Pancreas (tissue), 10 donors: ENCODE measurements at places on chromosomes 4 and X. TPM values are rescaled to one million over a fixed set of nuclear protein-coding genes. Genes with fewer than 3 reads are reported as not detected.

DNA sequence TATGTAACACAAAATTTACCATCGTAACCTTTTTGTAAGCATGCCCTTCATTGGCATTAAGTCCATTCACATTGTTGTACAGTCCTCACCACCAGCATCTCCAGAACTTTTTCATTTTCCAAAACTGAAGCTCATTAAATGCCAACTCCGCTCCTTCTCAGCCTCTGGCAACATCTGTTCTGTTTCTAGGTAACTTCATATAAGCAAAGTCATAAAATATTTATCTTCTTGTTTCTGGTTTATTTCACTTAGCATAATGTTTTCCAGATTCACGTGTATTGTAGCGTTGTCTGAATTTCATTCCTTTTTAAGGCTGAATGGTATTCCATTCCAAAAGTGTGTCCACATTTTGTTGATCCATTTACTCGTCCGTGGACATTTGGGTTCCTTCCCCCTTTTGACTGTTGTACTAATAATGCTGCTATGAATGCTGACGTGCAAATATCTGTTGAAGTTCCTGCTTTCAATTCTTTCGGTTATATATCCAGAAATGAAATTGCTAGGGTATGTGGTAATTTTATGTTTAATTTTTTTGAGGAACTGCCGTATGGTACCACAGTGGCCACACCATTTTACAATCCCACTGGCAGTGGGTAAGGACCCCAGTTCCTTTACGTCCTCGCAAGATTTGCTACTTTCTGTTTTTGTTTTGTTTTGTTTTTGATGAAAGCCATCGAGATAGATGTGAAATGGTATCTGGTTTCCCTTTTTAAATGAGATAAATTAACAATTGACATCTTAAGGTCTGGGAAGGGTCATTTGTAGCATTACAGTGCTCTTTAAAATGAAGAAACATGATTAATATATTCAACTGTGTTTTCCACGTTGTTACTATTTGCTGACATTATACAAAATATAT is 63.4 kb downstream of the PTTG2 start:
- peaks cover 6% of the 10 kb centered on the region for H3K4me1 ChIP-seq
- peaks cover 21% of the 10 kb centered on the region for H3K36me3 ChIP-seq
- H3K27ac ChIP-seq = no peak overlapping the region
- no peak for DNase-seq
- no peaks in the 10 kb centered on the region for H3K27me3 ChIP-seq

- no peak overlapping the region for H3K4me3 ChIP-seq
- H3K4me1 ChIP-seq = no peaks in the 10 kb centered on the region
- DNase-seq = no peak
Measured at GRCh38 chr4:106603471-106603870, 234.9 kb upstream of the GIMD1 start.

- no peak overlapping the region for H3K27ac ChIP-seq
- no peaks in the 10 kb centered on the region for H3K4me1 ChIP-seq
- no peaks in the 10 kb centered on the region for H3K36me3 ChIP-seq
Measured at GRCh38 chr4:123485601-123486000, 89.0 kb downstream of the SPRY1 start.

- no peaks in the 10 kb centered on the region for H3K36me3 ChIP-seq
- H3K4me3 ChIP-seq = no peak overlapping the region
- no peak overlapping the region for H3K27ac ChIP-seq
- H3K27me3 ChIP-seq = no peaks in the 10 kb centered on the region
- H3K4me1 ChIP-seq = no peaks in the 10 kb centered on the region
- DNase-seq = no peak
Measured at GRCh38 chr4:71941001-71941400, 90.8 kb upstream of the NPFFR2 start.

DNA sequence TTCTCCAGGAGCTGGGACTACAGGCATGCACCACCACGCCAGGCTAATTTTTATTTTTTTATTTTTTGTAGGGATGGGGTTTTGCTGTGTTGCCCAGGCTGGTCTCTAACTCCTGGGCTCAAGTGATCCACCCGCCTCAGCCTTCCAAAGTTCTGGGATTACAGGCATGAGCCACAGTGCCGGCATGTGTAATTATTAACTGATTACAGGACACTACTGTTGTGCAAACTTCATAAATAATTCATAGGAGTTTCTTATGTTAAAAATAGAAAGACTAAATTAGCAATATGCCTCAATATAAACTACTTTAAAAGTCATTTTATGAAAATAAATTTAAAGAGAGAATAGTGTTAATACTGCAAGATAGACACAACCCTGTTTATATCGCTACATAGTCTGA is 221.9 kb downstream of the SNCA start:
- no peaks in the 10 kb centered on the region for H3K36me3 ChIP-seq
- no peak for DNase-seq
- H3K4me1 ChIP-seq = no peaks in the 10 kb centered on the region
- H3K4me3 ChIP-seq = no peak overlapping the region

- H3K36me3 ChIP-seq = no peaks in the 10 kb centered on the region
- no peaks in the 10 kb centered on the region for H3K4me1 ChIP-seq
- H3K27me3 ChIP-seq = no peaks in the 10 kb centered on the region
- DNase-seq = no peak
- H3K4me3 ChIP-seq = no peak overlapping the region
Measured at GRCh38 chrX:135396109-135396508, 25.6 kb upstream of the SMIM10L2A start.

DNA sequence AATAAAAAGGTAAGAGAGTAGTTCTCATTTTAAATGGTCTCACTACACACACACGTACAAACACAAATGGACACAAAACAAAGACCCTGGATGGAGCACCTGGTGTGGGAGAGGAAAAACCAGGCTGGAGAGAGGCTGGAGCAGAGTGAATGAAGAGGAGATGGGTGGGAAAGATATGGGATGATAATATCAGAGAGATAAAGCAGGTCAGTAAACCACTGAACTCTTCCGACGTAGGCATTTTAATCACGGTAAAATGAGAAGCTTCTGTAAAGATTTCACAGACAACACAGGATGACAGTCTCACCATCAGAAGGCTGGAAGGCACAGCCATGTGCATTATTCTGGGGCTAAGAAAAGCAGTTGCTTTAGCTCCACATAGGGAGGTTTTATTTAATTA is 532.8 kb downstream of the KCNIP4 start:
- no peak overlapping the region for H3K4me3 ChIP-seq
- no peak for DNase-seq
- H3K27ac ChIP-seq = no peak overlapping the region
- no peaks in the 10 kb centered on the region for H3K4me1 ChIP-seq
- H3K27me3 ChIP-seq = no peaks in the 10 kb centered on the region

The SLITRK4 gene
- total RNA-seq = 0.32 TPM

DNA sequence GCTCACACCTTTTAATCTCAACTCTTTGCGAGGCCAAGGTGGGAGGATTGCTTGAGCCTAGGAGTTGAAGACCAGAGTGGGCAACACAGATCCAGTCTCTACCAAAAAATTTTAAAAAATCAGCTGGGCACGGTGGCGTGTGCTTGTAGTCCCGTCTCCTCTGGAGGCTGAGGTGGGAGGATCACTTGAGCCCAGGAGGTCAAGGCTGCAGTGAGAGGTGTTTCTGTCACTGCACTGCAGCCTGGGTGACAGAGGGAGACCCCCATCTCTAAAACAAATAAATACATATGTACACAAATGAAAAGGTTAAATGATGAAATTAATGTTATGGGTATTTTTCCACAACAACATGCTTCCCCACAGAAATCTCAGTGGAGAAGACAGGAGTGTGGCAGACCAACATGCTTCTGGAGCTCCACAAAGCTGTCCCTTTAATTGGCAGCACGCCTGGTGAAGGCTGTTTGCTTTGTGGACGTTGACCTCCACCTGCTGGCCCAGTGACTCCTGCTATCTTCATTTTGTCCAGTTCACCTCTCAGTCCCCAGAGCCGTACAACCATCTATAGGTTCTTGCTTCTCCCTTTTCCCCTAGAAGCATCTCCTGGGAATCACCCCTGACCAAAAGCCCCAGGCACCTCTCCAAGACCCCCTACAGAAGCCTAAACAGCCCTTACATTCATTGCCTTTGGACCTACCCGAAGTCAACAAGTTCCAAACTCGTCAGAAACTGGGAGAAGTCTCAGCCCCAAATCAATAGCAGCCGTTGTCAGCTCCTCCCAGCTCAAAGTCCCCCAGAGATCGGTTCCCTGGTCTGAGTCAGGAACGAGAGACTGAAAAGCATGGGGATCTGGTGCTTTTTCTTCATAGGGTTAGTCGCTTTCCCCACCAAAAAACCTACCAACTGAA is 36.4 kb upstream of the CD99 start:
- no peak overlapping the region for H3K27ac ChIP-seq
- DNase-seq = peak; percentile 32

The PAGE2B gene
- total RNA-seq = not detected

The INTS6L gene
- total RNA-seq = 1.6 TPM

DNA sequence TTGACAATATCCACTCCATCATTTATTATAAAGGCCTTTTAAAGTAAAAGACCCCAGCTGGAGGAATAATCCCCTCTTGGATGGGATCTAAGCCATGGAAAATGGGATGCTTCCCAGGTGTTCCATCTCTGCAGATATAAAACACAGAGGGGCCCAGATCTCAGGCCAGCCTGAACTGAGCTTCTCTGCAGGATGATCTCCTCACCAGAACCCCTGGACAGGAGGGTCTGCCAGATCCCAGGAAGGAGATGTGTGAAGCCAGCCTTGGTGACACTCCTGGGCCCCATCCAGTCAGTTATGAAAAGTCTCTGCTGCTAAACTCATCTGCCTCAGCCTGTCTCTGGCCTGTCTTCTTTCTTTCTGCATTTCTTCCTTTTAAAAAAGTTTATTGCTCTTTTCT is 56.7 kb downstream of the HTRA3 start:
- no peaks in the 10 kb centered on the region for H3K4me1 ChIP-seq
- no peak overlapping the region for H3K27ac ChIP-seq
- no peaks in the 10 kb centered on the region for H3K36me3 ChIP-seq
- H3K4me3 ChIP-seq = no peak overlapping the region
- no peaks in the 10 kb centered on the region for H3K27me3 ChIP-seq

The ERVMER34-1 gene
- total RNA-seq = 1.7 TPM

The TRIML1 gene
- total RNA-seq = not detected

- no peaks in the 10 kb centered on the region for H3K36me3 ChIP-seq
- no peak for DNase-seq
- no peak overlapping the region for H3K4me3 ChIP-seq
Measured at GRCh38 chr4:146398404-146398803, 123.3 kb downstream of the SLC10A7 start.

- H3K36me3 ChIP-seq = no peaks in the 10 kb centered on the region
- no peaks in the 10 kb centered on the region for H3K4me1 ChIP-seq
- H3K27ac ChIP-seq = no peak overlapping the region
- H3K27me3 ChIP-seq = no peaks in the 10 kb centered on the region
Measured at GRCh38 chr4:171622729-171623128, 190.5 kb upstream of the GALNTL6 start.

GRCh38 chr4:11549525-11549924 is 120.8 kb upstream of the HS3ST1 start:
- no peaks in the 10 kb centered on the region for H3K36me3 ChIP-seq
- no peak overlapping the region for H3K27ac ChIP-seq
- no peaks in the 10 kb centered on the region for H3K4me1 ChIP-seq
- no peak for DNase-seq

GRCh38 chr4:6527259-6527658 is 47.7 kb upstream of the MAN2B2 start:
- no peaks in the 10 kb centered on the region for H3K36me3 ChIP-seq
- DNase-seq = no peak
- no peaks in the 10 kb centered on the region for H3K27me3 ChIP-seq
- H3K27ac ChIP-seq = no peak overlapping the region
- no peaks in the 10 kb centered on the region for H3K4me1 ChIP-seq

DNA sequence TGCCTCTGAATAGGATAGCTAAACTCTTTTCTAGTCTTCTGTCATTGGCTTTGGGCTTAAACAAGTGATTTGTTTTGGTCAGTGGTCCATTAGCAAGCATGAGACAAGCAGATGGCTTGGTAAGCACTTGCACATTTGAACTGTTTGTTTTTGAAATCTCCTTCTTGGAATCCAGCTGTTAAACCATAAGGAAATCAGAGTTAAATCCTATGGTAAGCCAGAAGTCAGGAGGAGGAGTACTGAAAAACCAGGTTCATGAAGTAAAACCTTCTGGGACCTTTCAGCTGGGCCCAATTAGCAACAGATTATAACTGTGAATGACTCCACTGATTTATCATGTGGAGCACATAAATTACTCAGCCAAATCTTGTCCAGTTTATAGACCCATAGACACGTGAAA is 1042.5 kb upstream of the PABPC4L start:
- H3K36me3 ChIP-seq = no peaks in the 10 kb centered on the region
- H3K4me3 ChIP-seq = no peak overlapping the region
- H3K4me1 ChIP-seq = no peaks in the 10 kb centered on the region
- H3K27me3 ChIP-seq = no peaks in the 10 kb centered on the region

The COL4A5 gene
- total RNA-seq = 1.2 TPM

DNA sequence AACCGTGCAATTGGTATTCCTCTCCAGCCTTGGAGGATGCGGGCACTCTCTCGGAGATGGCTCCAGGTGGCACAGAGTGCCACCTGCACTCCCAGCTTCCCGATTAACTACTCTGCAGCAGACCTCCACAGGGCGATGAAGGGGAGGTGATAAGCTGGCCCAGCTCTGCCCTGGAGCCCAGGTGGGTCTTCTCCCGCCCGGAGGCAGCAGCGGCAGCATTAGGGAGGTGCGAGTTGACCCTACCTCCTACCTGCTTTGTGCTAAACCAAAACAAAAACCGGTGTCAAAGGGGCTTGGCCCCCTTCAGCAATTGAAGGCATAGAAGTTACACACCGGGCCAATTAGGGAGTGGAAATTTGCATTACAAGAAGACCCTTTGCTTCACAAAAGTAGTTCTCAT is 137.4 kb upstream of the MAMLD1 start:
- H3K27me3 ChIP-seq = no peaks in the 10 kb centered on the region
- no peak overlapping the region for H3K27ac ChIP-seq
- no peak for DNase-seq
- no peaks in the 10 kb centered on the region for H3K36me3 ChIP-seq

DNA sequence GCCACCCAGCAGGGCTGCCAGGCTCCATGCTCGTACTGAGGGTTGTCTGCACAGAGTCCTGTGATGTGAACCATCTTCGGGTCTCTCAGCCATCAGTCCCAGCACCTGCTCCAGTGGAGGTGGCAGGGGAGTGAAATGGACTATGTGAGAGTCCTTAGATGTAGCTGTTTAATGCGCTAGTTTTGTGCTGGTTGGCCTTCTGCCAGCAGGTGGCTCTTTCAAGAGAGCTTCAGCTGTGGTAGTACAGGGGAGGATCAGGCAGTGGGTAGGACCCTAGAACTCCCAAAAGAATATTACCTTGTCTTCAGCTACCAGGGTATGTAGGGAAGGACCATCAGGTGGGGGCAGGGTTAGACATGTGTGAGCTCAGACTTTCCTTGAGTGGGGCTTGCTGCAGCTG is 1066.0 kb downstream of the GLUD2 start:
- H3K4me3 ChIP-seq = no peak overlapping the region
- H3K27ac ChIP-seq = no peak overlapping the region
- no peak for DNase-seq
- H3K4me1 ChIP-seq = no peaks in the 10 kb centered on the region

- no peaks in the 10 kb centered on the region for H3K27me3 ChIP-seq
- H3K4me3 ChIP-seq = no peak overlapping the region
- peak; percentile 79 for DNase-seq
- H3K4me1 ChIP-seq = no peaks in the 10 kb centered on the region
Measured at GRCh38 chr4:681736-682451, 7.1 kb downstream of the SLC49A3 start.

The SFRP2 gene
- total RNA-seq = 2.4 TPM
